ENCODE measurements at places on chromosomes 1 and 21.

GRCh38 chr1:109252893-109253802 lies 3.8 kb downstream of the CELSR2 start:
- no peak for DNase-seq

DNA sequence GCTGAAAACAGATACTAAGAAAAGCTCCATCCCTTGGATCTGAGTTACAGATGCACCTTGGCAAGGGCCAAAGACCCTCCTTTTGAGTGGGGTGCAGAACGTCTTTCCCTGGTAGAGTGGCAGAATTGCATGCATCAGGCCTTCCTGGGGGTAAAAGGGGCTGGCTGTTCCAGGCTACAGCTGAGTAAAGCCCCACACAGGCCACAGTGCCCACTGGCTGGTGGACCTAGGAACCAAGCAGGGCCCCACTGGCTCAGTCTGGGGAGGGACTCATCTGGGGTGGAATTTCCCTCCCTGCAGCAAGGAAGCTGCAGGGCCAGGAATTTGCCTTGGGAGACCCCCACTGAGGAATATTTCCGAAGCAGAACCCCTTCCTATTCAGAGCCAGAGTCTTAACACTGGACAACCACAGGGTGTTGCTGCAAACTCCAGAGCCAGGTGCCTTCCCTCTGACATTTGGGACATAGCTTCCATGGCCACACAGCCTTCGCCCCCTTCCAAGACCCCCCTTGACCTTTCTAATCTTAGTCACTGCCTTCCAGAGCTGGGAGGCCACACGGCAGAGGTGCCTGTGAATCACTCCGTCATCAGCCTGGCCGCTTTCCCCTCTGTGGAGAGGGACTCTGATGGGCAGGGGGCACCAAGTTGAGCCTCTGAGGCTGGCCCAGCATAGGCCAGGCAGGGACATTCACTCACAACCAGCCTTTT lies 52.5 kb downstream of the LACTBL1 start:
- peak; percentile 16 for DNase-seq

DNA sequence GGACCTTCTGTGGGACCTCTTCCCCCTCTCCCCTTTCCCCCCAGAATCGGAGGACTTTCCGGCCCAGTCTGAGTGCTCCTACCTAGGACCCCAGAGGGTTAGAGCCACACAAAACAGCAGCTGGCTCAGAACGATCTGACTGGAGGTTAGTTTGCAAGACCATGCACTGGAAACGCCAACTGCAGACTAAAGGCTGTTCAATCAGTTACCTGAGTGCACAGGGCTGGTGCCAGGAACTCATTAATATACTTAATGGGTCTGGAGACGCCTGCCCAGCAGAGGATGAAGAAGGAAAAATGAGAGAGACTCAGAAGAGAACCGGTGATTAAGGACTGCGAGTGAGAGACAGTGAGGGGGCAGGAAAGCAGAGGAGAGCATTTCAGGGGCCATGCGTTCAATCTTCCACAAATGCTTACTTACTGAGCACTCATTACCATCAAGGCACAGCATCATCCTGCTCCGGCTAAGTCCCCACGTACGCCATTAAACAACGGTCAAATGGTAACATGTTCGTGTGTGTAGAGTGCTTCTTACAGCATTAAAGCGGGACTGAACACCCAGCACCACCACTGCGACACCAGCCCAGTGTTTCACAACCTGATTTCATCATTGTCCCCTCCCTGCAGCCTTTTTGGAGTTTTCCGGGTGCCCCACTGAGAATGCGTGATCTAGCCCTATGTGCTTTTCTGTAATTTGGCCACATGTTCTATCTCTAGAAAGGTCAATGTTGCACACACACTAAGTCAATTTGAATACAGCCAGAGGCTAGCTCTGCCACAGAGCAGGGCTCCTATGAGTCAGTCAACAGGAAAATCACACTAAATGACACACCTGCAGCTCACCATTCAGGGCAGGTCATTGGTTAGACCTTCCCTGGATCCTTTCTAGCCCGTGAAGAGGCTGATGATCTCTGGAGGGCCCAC lies 7.6 kb downstream of the ENO1 start:
- no peak for DNase-seq

GRCh38 chr21:35051287-35051818 lies 2.3 kb upstream of the RUNX1 start:
- peak; percentile 76 for DNase-seq

- no peak for DNase-seq
Measured at GRCh38 chr1:155379631-155380090, 59.0 kb downstream of the RUSC1 start.

GRCh38 chr1:4109628-4109940 lies 209.5 kb upstream of the C1orf174 start:
- no peak for DNase-seq

GRCh38 chr1:109341944-109342930 lies 35.4 kb upstream of the MYBPHL start:
- no peak for DNase-seq

- DNase-seq: no peak
Measured at GRCh38 chr1:3027611-3028371, 6.5 kb downstream of the ACTRT2 start.
